ENCODE measurements at places on chromosomes 2 and 18.

DNA sequence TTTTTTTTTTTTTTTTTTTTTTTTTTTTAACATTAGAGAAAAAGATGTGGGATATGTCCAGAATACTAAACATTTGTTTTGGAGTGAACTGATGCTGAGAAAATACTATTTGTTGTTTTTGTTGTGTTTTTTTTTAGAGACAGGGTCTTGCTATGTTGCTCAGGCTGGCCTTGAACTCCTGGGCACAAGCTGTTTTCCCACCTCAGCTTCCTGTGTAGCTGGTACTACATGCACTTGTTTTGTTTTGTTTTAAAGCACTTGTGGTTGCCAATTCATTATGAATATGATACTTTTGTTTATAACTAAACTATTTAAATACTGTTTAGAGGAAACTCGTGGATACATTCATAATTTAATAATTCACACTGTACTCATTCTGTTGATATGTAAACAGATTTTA lies 33.4 kb upstream of the DYSF start:
- DNase-seq = no peak

DNA sequence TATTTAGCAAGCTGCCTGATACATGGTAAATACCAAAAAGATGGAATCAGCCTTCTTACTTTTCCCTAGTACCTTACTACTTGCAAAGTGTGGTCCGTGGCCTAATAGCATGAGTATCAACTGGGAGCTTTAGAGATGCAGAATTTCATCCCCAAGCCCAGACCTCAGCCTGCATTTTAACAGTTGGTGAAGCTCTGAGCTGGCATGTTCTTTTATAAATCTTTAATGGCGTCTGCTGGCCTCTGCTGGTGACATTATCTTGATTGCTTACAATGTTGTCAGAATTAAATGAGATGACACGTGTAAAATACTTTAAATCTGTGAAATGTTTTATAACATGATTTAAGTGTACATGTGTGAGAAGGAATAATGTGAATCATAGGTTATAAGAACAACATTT lies 115.1 kb upstream of the NOSTRIN start:
- no peak for DNase-seq

GRCh38 chr2:26681656-26682055 lies 10.9 kb upstream of the KCNK3 start:
- DNase-seq = no peak

DNA sequence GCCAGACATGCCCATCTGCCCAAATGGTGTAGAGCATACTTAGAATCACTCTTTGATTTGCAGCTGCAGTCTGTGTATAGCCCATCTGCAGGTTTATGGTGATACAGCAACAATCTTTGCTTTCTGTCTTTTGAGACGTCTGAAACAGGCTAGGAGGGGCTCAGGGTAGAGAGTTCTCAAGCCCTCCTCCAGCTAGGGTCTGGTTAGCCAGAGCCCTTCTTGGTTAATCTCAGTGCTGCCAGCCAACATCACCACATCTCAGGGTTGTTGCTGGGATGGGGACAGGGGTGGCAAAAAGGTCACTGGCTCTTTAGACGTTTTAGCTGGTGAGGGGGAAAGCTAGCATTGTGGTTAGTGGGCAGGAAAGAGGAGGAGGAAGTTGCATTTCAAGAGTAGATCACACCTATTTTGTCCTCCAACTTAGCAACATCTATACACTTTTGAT lies 136.6 kb upstream of the ACAA2 start:
- no peak for DNase-seq

DNA sequence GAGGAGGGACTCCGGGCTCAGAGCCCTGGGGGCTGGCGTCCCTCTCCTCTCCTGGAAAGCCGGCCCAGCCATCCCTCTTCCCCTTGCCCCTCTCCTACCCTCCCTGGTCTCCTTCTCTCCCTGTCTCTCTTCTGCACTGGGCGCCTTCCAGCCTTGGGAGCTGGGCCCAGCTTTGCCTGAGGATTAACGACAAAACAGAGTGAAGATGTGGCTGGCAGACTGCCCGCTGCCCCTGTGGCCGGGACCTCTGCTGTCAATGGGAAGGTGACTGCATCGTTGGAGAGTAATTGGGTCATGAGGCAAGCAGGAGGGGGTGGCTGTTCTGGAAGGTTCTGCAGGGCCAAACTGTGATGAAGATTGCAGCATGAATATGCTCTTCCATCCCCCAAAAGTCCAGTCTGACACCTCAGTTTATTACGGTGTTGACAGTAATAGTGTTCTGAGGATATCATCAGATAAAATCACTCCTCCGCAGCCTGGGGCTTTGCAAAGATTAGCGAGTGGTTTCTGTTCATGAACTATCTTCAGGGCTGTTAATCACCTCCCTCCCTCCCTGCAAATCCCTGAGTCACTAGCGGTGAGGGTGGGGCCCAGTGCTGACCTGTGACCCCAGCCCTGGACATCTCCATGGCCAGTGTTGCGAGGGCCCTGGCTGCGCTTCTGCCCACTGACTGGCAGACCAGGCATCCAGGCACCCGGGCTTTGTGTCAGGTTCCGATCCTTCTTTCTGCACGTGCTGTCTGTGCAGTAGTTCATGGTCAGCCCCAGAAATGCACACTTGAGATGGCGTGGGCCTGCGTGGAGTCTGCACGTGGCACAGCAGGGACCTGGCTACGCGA lies 23.0 kb downstream of the RTP5 start:
- no peak for DNase-seq

- DNase-seq = no peak
Observed at GRCh38 chr2:195343540-195343939, 313.5 kb upstream of the SLC39A10 start.

DNA sequence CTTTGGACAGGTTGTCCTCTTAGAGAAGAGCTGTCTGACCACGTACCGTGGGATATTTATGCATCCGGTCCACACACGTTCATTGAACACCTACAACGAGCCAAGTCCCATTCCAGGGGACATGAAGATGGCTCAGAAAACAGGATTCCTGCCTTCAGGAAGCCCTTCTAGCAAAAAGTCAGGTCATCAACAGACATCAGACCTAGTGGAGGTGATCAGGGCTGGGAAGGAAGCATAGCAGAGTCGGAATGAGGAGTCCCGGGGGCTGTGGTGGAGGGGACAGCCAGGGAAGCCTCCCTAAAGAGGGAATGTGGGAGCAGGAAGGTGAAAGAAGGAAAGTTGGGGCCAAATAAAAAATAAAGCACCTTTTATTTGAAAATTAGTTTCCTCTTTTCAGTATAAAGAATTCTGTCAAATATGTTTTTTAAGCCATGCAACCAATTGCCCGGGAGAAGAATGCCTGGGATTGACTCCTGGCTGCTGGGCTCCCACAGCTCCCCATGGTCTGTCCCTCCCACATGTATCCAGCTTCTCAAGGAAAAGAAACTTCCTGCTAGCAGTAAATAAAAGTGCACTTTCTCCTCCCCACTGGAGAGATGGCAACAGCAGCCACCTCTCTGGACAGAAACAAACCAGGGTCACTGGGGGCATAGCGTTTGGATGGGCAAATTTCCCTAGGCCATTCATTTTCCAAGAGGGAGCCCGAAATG lies 144.8 kb downstream of the SMAD7 start:
- DNase-seq = no peak

GRCh38 chr2:78644854-78645253 lies 380.6 kb upstream of the REG3G start:
- no peak for DNase-seq

DNA sequence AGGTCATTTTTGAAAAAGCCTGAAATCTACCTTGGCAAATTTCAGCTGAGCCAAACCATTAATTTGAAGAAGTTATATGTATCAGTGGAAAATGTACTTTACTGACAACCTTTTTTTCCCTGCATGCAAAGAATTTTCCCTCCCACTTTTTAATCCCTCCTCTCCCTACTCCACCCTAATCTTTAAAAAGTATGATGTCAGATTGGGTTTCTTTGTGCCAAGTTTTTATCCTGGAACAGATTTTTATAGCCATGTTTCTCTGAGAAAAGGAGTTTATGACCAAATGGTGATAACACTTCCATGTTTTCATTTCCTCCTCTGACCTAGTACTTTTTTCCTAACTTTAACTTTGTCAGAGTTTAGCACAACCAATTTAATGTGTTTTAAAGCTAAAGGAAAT lies 250.3 kb upstream of the FOSL2 start:
- no peak for DNase-seq

DNA sequence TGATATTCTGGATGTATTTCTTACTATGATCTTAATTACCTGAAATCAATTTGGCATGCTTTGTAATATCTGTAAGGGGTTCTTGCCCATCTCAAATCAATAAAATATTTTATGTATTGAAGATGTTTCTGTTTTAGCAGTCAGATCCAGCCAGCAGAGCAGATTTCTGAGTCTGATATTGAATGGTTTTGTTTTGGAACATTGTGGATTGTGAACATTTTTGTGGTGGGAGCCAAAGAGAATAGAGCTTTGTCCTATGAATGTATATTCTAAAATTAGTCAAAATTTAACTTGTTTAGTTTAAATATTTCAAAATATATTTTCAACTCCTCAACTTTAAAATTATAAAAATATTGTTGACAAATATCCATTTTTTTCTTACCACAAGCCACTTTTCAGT lies 197.0 kb downstream of the UBE2E3 start:
- no peak for DNase-seq

GRCh38 chr2:99850084-99850710 lies 292.2 kb downstream of the AFF3 start:
- no peak for DNase-seq

DNA sequence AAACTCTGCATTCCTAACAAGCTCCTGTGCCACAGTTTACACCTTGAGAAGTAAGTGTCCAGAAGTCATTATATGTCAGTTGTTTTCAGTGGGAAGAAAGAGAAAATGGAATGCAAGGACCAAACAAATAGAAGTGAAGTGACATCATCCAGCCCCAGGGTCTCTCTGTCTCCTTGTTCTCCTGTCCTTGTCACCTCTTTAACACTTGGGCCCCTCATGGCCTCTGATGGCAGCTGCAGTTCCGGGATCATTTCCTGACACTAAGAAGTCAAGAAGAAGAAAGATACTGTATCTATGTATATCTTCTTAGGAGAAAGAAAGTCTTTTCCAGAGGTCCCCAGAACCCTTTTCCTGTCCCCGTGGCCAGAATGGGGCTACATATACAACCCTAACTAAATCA lies 2.8 kb upstream of the CFAP221 start:
- no peak for DNase-seq

GRCh38 chr2:139963863-139964355 lies 1183.7 kb upstream of the NXPH2 start:
- no peak for DNase-seq

DNA sequence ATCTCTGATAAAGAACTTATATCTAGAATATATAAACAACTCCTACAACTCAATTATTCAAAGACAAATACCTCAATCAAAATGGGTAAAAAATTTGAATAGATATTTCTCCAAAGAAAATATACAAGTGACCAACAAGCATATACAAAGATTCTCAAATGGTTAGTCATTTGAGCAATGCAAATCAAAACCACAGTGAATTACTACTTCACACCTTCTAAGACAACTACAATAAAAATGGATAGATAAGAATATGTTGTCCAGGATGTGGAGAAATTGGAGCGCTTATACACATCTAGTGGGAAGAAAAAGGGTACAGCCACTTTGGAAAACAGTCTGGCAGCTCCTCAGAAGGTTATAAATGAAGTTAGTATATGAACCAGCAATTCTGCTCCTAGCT lies 332.9 kb downstream of the TGIF1 start:
- DNase-seq = no peak

- no peak for DNase-seq
Observed at GRCh38 chr2:227462462-227462951, 9.4 kb upstream of the AGFG1 start.

DNA sequence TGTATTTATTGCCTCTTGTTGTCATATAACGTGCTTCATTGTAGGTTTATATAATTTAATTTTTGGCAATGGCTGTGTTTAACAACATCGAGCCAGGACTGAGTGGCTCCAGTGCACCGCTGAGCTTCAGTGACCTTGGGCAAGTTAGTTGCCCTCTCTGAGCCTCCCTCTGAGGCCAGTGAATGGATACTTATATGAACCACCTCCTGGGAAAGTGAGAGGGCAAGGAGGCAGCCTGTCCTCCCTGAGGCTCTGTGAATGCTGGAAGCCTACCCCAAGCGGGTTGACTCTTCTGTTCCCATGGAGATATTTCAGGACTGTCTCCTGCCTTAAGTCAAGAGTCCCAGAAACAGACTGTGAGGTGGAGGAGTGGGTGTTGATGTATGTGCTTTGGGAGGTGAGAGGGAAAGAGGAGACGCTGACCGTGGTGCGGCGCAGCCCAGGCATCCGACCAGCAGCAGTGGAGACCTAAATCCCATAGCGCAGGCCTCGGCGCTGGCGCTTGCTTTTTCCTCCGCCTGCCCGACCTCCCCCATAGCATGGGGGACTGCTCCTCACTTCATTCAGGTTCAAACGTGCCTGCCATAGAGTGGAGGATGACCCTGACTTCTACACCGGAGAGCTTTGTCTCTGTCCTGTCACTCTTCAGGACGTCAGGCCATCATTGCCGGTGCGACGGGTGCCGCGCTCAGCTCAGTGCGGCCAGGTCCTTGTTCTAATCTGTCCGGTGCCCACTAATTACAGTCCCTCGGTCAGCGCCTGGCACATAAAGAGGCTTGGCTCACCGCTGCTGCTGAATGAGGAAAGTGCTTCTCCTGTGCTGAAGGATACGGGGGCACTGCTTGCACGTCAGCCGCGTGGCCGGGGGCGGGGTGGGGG lies 167.3 kb upstream of the HS6ST1 start:
- DNase-seq = no peak

DNA sequence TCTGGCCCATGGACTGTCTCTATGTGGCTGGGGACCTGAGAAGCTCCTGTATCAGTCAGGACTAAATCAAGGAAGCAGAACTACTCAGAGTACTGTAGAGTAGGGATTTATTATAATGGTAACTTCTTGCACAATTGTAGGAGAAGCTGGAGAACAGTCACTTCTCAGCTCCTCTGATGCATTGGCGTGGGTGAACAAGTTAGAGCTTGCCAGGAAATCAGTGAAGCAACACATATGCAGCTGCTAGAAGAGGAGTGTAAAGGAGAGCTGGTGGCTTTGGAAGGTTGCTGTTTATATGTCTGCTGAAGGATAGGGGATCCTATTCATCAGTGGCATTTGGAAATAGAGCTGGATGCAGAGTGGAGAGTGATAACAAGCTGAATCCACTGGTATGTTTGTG lies 215.5 kb upstream of the CWC22 start:
- no peak for DNase-seq

GRCh38 chr2:84969511-84970209 lies 1.3 kb upstream of the KCMF1 start:
- no peak for DNase-seq

GRCh38 chr2:27808418-27808817 lies 36.9 kb downstream of the MRPL33 start:
- DNase-seq = no peak

DNA sequence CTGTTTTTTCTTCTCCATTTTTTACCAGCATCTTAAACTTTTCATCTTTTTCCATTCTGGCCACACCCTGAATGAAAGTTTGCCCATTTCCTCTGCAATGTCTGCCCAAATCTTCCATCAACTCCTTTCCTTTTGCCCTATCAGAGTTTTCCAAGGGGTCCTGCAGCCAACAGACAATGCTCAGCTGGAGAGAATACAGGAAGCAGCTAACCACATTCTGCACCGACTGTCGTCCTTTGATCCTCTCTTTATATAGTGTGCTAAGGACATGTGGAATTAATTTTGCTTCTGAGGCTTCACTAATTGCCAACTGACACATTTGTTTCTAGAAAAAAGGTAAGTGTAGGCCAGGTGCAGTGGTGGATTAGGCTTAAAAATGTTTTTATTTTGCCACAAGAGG lies 50.5 kb upstream of the DLX2 start:
- DNase-seq = no peak

- DNase-seq = no peak
Observed at GRCh38 chr2:177239932-177240630, 24.4 kb downstream of the NFE2L2 start.
